D721Med (cell line): ENCODE measurements at places on chromosomes 13 and 19.

DNA sequence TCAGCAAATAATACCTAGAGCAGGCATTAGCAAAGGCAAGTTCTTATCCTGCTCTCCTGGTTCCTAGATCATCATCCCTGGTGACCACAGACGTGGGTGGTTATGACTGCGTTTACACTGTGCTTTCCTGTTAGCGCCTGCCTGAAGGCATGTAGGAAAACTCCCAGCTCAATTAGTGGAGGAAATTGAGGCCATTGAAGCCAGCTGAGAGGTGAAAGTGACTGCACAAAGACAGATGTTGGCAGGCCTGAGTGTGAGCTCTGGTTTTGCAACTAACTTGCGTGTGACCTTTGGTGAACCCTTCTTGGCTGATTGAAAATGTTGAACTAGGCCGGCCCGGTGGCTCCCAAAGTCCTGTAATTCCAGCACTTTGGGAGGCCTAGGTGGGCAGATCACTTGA is 17.5 kb upstream of the NWD1 start:
- DNase-seq = no peak

DNA sequence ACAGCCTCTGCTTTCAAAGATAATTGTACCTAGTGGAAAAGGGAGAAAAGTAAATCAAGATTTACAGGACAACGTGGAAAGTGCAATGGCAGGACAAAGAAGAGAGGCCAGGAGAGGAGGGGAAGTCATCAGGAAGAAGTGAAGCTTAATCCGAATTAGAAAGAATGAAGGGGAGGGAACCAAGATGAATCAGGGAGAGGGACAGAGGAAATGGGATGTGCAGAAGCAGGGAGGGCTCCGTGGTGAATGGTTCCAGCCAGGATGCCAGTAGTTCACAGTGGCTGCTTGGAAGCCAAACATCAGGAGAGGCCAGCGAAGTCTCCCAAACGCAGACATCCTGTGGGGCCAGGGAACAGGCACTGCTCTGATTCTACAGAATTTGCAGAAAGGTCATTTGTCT is 144.4 kb downstream of the LIG4 start:
- no peak for DNase-seq

GRCh38 chr13:105345730-105346129 is 1189.7 kb downstream of the EFNB2 start:
- no peak for DNase-seq

- DNase-seq = no peak
These were observed 472.1 kb downstream of the FOXO1 start for GRCh38 chr13:40194224-40194806.

DNA sequence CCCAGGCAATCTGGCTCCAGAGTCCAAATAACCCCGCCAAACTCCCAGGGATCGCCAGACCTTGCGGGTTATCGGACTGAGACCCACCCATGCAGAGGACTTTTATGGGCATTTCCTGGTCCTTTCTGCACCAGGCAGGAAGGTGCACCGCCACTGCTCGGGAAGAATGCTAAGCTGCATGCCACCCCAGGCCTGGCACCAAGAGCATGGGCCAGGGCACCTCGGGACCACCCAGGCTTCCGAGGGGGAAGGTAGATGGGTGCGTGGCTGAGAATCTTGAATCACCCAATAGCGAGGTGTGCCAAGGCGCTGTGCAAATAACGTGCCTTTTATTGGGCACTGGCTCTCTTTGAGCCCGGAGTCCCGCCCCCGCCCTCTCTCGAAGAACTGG is 422 bp upstream of the ZNF575 start:
- no peak for DNase-seq

DNA sequence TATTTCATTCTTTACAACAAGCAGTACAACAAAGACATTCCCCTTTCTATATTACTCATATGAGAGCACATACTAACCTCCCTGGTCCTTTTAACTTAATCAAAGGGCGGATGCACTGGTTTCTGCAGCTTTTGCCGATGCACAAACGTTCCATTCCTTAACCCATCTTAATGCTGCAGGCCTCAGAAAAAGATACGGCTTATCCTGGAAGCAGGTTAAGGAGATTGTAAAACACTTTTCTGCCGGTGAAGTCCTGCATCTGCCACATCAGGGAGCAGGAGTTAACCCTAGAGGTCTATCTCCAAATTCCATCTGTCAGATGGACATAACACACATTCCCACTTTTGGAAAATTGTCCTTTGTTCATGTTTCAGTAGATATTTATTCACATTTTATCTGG is 11.5 kb upstream of the ZNF814 start:
- DNase-seq = no peak

DNA sequence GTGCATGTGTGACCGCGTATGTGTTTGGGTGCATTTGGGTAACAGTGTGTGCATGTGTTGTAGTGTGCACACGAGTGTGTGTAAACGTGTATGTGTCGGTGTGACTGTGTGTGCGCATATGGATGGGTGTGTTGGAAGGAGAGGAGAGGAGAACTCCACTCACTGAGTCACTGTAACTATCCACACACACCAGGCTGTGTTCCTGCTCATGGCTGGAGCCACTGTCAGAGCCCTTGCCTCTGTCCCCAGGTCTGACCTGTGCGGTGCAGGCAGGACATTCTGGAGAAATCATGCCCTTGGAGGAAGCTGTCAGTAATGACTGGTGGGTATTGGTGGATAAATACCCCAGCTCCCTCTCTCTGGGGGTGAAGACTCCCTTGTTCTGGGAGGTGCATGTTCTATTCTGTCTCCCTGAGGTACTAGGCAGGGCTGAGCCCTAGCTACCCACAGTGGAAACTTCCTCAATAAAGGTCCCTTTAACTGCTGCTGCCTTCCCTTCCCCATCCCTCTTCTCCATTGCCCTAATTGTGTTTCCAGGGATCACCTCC is 48.4 kb downstream of the CYP4F22 start:
- no peak for DNase-seq

- no peak for DNase-seq
These were observed 1893.2 kb downstream of the PCDH9 start for GRCh38 chr13:65336916-65337315.

DNA sequence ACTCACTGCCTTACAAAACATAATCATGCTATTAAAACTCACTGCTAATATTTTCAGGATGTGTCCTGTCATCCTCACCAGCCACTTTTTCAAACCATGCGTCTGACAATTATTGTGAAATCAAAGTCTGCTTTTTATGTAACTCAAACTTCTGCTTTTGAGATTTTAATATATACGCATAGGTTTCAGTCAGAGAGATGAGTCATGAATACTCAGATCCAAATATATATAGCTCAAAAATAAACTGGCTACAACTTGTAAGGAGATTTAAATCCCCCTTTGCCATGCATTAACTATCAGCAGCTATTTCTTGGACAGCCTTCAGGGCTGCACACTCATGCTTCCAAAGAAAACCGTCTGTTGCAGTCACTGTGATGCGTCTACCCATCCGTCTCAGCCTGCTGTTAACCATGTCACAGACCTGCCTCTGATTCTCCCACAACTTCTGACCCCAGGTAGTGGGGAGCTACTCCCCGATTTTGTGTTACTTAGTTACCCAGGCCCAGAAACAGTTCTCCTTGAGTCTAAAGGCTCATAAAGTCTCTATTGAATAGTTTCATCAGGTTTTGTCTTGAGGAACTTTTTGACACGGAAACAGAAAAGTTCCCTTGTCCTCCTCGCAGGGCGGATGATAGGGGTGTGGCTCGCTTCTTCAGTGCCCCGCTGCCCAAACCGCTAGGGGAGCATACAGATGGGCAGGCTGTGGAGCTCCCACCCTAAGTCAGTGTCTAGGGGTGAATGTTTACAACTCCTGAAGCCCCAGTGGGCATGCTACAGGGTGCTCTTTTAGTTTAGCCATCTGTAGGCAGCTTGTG is 33.8 kb upstream of the SGCG start:
- no peak for DNase-seq

DNA sequence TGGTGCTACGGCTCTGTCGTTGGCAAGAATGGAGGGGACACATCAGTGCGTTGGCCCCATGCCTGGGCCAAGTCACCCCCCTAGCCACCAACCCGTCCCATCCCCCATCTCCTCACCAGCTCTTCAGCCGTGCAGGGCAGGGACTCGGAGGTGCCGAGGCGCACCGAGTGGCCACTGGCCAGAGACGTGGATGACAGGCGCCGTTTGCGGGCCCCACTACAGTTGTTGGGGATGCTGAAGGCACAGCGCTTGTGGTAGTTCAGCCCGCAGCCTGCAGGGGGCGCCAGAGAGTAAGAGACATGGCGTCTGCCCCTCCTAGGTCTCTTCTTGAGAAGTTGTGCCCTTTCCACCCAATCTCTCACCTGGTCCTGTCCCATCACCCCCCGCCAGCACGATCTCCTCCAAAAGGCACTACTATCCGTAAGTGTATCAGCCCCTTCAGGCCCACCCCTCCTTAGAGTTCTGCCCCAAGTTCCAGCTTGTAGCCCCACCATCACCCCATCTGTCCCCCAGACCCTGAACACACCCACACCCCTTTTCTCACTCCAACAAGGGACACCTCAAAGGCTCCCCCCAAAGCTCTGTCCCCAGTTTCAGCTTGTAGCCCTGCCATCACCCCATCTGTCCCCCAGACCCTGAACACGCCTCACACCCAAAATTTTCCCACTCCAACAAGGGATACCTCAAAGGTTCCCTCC is 12.4 kb downstream of the PRKD2 start:
- peak; percentile 73 for DNase-seq

- DNase-seq = no peak
These were observed 39.9 kb upstream of the TMTC4 start for GRCh38 chr13:100714478-100714877.

DNA sequence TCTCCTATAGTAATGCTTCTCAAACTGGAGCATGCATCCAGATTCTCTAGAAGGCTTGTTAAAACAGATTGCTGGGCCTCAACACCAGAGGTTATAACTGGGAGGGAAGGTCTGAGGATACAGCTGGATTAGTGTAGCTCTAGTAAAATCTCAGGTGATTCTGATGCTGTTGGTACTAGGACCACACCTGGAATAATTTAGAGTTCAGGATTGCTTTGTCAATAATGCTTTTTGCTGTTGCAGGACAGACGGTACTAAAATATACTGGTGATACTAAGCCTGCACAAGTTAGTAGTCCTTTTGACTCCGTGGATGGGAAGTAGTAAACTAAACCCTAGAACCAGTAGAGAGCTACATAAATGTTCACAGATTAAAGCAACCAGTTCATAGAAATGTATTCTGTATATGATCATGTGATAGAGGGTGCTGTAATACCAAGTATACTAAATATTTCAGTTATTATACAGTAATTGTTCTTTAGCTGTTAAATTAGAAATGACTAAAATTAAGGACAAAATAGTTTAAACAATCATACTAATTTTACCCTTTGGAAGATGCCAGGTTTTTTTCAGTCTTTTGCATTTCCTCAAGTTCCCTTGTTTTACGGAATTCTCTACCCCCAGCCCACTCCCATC is 258.2 kb upstream of the STARD13 start:
- DNase-seq = no peak

DNA sequence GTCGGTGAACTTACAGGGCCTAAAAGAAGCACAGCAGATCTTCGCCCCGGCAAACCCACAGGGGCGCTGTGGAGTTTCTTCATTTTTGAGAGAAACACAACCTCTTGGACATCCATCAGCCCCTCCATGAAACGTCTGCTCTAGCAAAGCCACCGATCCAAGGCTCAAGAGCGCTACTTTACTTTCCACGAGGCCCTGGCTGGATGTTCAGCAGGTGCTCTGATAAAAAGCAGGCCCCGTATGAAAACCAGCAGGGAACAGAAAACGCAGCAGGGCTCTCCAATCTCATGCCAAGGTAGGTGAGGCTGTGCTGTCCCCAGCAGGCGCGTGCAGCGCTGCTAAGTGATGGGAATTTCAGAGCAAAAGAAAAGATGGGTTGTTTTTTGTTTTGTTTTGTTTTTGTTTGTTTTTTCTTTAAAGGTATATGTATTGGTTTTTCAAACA is 86.7 kb downstream of the IRS2 start:
- DNase-seq = no peak

- no peak for DNase-seq
These were observed 943 bp downstream of the SLAIN1 start for GRCh38 chr13:77698201-77699058.

DNA sequence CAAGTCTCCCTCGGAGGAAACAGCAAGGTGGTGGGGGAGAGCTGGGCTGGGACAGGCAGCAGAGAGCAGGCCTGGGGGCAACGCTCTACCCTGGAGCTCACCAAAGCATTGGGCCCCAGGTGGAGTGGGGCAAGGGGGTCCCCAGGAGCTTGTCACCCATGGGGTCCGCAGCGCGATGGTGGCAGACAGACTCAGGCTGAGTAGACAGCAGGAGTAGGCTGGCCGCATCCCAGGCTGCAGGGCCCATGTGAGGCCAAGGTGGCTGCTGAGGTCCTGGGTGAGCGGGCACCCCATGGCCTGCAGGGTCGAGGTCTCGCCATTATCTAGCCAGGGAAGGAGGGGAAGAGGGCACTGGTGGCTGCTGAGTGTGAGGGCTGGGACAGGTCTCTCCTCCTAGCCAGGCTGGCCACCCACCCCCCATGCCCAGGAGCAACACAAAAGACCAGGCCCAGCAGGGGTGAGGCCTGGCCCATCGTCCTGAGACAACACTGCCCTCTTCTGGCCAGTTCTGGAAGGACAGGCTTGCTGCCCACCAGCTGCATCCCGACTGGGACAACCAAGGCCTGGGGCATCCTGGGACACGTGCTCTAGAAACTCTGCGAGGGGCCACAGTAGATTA is 33.1 kb downstream of the CEBPG start:
- DNase-seq = peak; percentile 94

DNA sequence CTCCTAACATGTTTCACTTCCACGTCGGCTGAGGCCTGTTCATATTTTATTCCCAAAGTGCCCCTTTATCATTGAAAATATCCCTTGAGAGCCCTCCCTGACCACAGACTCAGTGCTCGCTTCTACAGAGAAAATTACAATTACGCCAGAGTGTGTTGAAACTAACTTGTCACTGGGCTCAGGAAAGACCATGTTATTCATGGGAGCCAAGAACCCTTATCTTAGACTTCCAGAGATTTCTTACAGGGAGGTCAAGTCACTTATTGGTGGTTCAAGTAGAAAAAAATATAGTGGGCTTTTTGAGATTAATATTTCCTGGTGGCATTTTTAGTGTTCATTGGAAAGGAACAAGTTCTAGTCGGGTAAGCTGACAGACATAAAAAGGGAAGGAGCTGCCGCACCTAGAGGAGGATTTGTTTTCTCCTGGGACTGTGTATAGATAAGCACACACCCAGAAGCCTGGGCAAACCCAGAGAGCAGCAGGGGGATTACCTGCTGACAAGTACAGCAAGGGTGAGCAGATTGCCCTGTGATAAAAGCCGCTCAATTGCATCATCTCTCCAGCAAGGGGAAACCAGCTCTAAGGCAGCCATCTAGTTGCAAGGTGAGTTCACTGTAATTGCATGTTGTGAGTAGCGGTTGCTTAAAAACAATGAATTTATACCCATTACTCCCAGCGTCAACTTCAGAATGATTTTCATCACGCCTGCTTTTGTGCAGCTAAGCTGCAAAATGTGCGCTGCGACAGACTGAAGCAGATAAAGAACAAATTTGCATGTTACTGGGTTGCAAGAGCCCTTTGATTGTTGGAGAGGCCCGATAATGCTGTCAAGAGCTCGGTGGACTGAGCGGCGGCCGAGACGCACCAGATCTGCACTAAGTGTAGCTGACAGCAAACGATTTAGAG is 46.2 kb downstream of the DCT start:
- DNase-seq = peak; percentile 39

DNA sequence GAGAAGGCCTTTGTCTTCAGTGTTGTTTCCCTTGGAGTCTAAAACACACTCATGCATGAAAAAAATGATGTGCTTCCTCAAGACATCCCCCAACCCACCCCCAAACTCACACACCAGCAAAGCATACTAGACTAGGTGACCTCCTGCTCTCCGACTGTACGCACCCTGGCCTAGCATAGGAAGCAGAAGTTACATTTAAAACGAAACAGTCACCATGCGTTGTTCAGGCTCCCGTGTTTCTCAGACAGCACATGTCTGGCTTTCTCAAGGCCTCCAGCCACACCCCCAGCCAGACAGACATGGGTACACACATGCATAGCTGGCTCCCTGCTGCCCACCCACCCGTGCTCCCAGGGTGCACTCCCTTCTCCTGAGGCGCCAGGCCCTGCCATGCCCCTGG is 28.7 kb upstream of the C1QTNF9 start:
- no peak for DNase-seq
